CD4-positive, alpha-beta T cell treated with Interleukin-17A for 1 hour (primary cell): ENCODE measurements at places on chromosomes 3 and 15.
A peak's percentile ranks its signal among the peaks of the same experiment; 100 is the strongest.

- no peak for DNase-seq
Measured at GRCh38 chr3:66702126-66702525, 201.3 kb upstream of the LRIG1 start.

DNA sequence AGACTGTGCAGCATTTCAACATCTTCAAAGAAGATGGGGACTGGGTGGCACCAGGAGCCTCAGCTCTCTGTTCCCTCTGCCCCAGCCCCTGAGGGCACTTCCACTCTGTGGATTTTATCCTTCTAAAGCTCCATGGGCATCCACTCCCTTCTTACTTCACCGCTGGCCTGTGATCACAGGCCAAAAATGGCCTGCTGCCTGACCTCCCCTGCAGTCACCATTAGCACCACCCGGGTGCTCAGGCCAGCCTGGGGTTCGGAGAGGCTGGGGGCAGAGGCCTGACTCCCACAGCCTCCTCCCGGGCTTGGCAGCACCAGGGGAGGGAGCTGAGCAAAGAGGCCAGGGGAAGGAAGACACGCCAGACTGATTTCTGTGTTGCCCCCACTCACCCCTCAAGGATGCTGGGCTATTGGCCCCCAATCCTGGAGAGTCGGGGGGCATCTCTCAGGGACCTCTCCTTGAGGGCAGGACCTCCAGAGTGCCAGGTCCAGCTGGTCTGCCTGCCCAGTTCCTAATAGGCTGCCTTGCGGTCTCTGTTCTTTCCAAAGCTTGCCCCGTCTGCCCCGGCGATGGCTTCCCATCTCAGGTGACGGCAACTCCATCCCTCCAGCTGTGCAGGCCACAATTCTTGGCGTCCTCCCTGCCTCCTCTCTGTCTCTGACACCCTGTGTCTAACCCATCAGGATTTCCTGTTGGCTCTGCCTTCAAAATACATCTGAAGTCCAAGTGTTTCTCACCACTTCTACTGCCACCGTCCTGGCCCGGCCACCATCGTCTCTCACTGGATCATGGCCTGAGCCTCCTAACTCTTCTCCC is 67.1 kb downstream of the EXOG start:
- no peak for DNase-seq

DNA sequence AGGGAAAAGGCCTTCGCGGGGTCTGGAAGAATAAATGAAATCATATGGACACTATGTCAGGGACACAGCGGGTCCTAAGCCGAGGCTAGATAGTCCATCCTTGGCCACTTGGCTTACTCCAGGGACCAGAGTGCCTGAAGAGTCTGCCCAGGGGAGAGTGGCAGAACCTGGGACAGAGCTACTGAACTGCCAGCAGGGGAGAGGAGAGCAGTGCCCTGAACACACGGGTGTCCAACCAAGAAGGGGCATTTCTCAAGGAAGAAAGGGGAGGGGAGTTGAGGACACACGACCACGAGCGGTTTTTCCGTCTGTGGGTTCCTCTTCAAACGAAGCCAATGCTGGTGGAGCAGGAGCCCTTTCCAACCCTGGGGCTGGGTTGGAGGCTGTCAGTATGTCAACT is 1.0 kb downstream of the ACAN start:
- DNase-seq = no peak

- DNase-seq = no peak
Measured at GRCh38 chr15:35843498-35843897, 297.5 kb upstream of the DPH6 start.

DNA sequence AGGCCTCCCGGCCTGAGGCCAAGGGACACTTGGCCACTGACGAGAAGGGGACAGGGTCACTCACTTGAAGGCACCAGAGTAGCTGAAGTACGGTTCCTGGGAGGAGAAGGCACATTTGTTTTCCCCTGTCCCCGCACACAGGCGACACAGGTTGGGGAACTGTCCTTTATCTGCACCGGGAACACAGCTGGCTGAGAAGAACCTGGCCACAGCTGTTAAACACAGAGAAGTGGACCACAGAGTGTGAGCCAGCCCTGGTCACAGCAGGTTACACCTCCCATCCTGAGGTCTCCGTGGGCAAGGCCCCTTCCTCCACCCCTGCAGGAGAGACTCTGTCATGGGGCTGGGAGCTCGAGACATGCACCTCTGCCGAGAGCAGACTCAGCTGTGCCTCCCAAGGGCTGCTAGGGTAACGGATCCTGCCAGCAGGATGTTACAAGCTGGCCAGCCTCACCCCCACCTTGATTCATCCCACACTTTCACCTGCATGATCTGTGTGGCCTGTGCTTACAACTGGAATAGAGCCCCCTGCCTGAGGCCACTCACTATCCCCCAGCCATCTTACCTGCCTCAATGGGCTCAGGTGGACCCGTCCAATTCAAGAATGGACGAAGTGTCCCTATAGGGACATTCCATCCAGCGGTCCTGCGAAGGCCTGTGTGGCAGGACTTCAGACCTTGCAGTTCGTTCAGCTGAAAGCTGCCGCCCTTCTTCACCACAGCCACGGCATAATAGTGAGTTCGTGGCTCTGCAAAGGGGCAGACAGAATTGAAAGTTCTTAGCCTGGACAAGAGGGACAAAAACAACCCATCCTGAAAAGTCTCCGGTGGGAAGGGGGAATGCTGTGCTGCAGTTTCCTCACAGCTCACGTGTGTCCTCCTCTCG is 9.2 kb downstream of the LTF start:
- no peak for DNase-seq

DNA sequence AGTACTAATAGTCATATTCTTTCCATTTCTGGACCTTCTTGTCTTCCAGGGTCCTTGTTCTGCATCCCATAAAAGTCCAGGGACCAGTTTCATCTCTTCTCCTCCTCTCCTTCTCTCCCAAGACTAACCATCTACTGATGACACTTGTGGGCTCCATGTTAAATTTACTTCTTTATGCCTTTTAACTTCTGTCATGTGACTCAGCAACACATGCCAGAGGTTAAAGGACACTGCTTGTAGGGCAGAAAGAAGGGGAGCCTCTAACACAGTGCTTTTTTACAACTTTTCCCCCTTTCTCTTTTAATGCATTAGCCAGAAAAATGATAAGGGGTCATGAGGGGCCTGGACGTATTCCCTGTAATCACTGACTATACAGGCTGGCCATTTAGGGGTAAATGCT is 10.0 kb downstream of the SH3GL3 start:
- DNase-seq = no peak

GRCh38 chr3:110344487-110344886 is 727.1 kb upstream of the NECTIN3 start:
- DNase-seq = no peak

DNA sequence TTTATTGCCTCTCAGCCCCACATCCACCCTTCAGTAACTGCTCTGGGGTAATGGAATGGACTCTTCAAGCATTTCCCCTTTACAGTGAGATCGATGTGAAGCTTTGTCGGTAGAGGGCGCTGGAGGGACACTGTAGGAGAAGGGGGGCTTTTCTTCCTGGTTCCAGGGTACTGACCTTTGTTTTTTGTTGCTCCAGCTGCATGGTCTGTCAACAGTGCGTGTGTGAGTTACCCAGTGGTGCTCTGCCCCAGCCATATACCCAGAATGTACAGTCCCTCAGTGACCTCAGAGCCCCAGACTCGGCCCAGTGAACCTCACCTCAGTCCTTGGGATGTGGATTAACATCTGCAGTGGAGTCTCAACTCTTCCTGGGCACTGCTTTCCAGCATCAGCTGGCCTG is 180.3 kb upstream of the TSC22D2 start:
- peak; percentile 8 for DNase-seq

GRCh38 chr3:17138246-17139039 is 253.7 kb downstream of the PLCL2 start:
- DNase-seq = no peak

- no peak for DNase-seq
Measured at GRCh38 chr15:75738014-75738646, 25.5 kb upstream of the CSPG4 start.
